ENCODE measurements at places on chromosomes 1 and 21.
A peak's percentile ranks its signal among the peaks of the same experiment; 100 is the strongest.

- DNase-seq: no peak
Observed at GRCh38 chr1:29195881-29196291, 14.2 kb upstream of the SRSF4 start.

DNA sequence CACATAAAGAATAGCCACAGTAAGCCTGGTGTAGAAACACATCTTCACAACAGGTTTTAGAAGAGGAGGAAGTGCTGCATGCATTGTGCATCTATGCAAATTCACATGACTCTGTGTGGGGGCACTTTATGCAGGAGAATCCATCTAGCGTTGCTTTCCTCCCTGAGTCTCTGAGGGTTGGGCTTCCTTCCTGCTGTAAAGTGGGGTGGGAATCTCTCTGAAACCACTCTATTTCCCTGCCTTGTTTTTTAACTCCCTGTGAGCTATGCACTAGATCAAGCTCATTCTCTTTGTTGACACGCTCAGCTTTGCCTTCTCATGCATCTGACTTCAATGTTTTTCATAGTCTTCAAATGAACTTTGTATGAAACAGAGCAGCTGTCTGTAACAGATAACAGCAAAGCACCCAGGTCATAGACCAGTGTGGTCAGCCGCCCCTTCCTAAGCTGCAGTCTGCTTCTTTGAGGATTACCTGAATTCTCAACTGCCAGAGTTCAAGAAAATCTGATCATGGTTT, 102.7 kb upstream of the DPH5 start:
- no peak for DNase-seq

GRCh38 chr1:38038861-38039260, 7.7 kb downstream of the POU3F1 start:
- DNase-seq: no peak

DNA sequence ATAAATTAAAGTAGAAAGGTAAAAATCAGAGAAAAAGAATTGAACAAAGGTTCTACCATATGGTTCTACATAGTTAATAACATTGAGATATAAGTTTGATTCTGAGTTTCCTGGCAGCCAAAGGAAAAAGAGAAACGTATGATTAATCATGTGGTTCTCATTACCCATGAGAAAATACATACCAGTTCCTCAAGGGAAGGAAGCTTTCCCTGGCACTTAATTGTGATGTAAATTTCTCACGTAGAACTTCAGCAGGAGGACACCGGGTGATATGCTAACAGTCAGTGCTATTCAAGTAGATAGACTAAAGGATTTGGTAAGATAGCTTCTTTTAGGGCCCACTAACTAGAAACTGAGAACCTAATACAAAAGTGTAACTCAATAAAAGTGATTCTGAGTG, 218.5 kb downstream of the NFIA start:
- no peak for DNase-seq

DNA sequence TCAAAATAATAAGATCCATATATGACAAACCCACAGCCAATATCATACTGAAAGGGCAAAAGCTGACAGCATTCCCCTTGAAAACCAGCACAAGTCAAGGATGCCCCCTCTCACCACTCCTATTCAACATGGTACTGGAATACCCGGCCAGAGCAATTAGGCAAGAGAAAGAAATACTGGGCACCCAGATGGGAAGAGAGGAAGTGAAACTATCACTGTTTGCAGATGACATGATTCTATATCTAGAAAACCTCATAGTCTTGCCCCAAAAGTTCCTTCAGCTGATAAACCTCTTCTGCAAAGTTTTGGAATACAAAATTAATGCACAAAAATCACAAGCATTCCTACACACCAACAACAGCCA, 442.7 kb downstream of the PTBP2 start:
- no peak for DNase-seq

DNA sequence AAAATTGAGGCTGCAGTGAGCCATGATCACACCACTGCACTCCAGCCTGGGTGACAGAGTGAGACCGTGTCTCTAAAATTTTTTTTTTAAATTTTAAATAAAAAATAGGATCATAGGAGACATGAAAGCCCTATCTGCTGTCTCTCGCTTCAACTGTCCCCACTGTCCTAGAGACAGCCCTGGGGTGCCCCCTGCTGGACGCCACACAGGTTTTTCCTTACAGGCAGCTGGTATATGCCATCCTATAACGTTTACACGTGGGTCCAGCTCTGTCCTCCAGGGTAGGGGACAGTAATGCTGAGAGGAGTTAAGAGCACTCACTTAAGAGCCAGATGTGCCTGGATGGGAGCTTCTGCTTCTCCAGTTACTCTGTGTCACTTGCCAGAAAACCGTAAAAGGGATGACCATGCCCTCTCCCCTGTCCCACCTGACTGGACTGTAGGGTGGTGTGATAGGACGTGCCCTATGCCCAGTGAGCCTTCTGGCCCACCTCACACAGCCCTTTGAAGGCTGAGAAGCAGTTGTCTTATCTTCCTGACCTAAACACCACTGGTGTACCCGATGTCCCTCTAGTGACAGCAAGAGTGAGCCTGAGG, 8.5 kb downstream of the FBXO2 start:
- DNase-seq: peak; percentile 91

DNA sequence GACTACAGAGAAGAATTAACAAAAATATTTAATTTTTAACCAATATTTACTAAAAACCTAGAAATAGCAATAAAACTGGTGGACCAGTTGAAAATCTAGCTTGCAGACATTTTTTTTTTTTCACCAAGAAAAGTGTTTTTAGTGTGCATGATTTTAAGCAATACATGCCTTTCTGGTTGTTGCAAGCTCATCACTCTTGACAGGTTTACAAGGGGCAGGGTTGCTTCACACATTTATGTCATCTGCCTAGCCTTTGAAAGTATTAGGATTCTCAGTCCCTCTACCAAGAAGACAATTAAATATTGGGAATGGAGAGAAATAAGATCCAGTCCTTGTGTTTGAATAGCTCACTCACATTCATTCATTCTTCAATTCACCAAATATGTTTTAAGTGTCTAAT, 53.8 kb upstream of the LYPLAL1 start:
- DNase-seq: no peak

GRCh38 chr21:22561946-22562345, 1563.7 kb downstream of the NCAM2 start:
- no peak for DNase-seq

GRCh38 chr1:155064111-155064831, 731 bp downstream of the EFNA4 start:
- DNase-seq: peak; percentile 84

- DNase-seq: peak; percentile 18
Observed at GRCh38 chr1:230459465-230459864, 33.3 kb upstream of the PGBD5 start.

GRCh38 chr21:45200581-45201296, 87.0 kb downstream of the POFUT2 start:
- DNase-seq: no peak

DNA sequence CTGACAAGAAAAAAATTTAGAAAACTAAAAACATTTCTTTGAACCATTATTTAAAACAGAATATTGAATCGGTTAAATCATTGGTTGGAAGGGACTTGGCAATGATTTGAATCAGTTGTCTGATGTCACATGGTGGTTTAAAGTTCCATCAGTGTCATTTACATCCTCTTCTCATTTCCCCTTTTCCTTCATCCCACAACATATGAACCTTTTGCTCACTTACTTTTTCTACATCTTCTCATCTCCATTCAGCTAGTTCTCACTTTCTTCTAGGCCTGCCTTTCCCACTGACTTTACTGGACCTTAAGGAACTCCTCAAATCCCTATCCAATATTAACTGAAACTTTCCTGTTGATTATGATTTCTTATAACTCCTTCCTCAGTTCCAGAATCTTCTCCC, 58.5 kb downstream of the PHACTR4 start:
- DNase-seq: no peak

GRCh38 chr1:221241157-221241556, 361.9 kb downstream of the HLX start:
- no peak for DNase-seq

- DNase-seq: no peak
Observed at GRCh38 chr1:172165403-172165802, 255.1 kb upstream of the C1orf105 start.

DNA sequence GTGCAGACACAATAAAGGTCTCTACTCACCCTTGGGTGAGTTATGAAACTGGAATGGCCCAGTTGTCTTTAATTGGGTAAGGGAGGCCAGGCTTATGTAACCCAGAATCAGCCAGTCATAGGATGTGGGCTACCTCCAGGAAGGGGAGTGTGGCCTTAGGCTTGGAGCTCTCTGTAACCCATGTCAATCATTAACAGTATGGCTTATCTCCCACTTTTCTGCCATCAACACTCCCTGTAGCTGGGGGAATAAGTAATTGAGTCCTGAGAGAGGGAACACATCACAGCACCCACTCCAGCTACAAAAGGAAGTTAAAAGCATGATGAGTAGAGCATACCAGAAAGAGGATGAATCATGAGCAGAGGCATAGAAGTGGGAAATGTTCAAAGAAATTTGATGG, 327.0 kb upstream of the DUSP10 start:
- DNase-seq: peak; percentile 78

GRCh38 chr1:197435224-197435623, 167.2 kb downstream of the CRB1 start:
- DNase-seq: peak; percentile 42

- DNase-seq: no peak
Observed at GRCh38 chr1:226951286-226952117, 11.4 kb downstream of the COQ8A start.

GRCh38 chr1:84538599-84538998, 32.2 kb upstream of the GNG5 start:
- no peak for DNase-seq

GRCh38 chr1:165481820-165482532, 37.0 kb upstream of the RXRG start:
- DNase-seq: peak; percentile 65

DNA sequence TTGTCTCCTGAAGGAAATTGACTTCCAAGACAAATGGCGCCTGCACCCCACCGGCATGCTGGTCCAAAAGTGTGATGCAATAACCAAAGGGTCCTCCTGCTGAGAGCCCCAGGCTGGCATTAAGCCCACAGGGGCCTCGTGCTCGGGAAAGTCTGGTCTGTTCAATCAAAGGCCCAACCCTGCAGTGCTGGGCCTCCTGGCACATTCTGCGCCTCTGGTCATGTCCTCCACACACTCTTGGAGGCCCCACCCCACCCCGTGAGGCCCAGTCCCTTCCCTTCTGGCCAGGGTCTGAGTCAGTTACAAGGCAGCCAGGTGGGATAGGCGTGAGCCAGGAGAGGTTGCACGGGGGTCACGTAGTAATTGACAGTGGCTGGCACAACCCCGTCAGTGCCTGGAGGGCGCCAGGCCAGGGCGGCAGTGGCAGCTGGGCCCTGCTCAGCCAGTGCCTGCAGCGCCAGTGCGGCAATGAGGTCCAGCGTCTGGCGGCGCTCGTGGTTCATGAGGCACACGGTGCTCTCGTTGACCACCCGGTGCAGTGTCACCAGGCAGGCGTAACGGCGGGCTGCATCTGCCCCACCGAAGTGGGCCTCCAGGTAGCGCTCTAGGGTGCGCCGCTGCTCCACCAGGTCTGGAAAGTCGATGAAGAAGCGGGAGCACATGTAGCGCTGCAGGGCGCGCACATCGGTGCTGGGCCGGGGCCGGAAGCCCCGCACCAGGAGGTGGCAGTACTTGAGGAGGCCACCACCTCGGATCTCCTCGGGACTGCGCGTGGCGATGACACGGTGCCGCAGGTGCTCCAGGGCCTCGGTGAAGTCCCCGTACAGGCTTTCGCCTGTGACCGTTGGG, 6.8 kb downstream of the TENT5B start:
- DNase-seq: no peak

- DNase-seq: peak; percentile 33
Observed at GRCh38 chr1:110465038-110465813, 14.3 kb downstream of the PROK1 start.

- peak; percentile 78 for DNase-seq
Observed at GRCh38 chr21:45029298-45029947, 45.0 kb upstream of the ADARB1 start.

DNA sequence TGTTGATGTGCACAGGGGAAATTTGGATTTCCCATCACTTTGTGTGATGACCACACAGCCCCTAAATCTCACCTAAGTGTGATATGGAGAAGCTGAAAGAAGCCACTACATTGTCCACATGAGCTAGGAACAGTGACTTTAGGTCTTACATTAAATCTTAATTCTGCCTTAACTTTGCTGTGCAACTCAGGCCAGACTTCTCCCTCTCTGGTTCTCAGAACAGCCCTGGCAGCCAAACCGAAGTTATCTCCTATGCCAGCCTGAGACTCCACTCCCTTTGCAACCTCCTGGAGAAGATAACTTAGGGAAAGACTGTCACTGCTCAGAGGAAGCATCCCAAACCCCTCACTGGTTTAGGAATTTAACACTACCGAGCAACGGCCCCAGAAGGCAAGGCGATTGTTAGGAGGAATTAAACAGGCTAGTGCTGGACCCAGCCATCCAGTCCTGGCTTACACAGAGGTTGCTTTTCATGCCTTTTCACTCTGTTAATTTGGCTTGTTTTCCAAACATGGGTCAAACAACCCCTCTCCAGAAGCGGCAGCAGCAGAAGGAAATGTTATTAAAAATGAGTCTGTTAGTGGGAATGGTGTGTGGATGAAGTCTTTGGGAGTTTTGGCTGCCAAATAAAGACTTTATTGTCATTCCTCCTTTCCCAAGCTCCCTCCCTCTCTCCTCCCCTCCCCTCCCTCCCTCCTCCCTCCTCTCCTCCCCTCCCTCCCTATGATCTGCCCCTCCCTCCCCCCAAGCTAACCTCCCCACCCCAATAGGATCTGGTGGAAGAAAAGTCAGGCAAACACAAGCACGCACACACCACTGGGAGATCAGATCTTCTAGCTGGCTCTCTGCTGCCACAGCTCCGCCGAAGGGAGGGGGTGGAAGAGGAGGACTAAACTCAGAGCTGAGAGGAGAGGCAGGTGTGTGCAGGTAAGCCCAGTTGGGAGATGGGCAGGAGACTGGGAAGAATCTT, at the start of gene PRELP:
Gene PRELP, plus strand, starts transcription at position 795 of the 970 bp plus-strand sequence. CDS start 7,379 bp downstream, outside the sequence.
- DNase-seq: peak; percentile 72

DNA sequence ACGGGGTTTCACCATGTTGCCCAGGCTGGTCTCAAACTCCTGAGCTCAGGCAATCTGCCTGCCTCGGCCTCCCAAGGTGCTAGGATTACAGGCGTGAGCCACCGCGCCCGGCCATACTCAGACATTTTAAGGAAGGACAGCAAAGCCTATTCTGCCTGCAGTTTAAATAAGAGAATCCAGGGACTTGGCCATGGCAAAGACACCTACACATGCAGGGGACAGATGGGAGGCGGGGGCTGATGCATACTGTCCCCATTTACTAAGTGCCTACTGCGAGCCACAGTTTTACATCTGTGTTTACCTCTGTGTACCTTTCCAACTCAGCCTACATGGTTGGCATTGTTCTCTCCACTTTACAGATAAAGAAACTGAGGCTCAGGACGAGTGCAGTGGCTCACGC, 25.4 kb downstream of the LDLRAD2 start:
- no peak for DNase-seq

DNA sequence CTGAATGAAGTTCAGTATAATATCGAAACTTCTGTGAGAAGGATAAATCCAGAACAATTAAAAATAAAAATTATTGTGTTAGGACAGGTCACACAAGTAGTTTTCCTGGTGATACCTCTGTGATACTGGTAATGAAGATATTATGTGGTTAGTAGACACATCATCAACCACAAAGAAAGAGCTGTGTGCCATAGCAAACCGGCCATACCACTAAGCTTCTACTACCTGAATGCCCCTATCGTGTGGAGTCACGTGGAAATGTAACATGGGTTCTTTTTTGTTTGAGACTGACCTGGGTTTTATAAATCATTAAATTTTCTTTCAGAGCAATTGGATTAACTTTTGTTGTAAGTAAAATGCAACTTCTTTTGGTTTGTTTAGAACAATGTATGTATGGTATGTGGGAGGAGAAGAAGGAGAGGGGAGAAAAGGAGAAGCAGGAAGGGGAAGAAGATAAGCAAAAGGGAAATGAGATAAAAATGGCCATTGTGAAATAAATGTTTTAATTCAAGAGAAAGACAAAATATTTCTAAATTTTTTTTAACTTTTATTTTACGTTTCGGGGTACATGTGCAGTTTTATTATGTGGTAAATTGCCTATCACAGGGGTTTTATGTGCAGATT, 58.2 kb upstream of the LRRC8B start:
- no peak for DNase-seq

All from DMS53 (cell line).